ENCODE measurements at places on chromosomes 1 and 21. TPM values are rescaled to one million over a fixed set of nuclear protein-coding genes. Genes with fewer than 3 reads are reported as not detected.

TBX15 gene
- 0.15 TPM for total RNA-seq

DNA sequence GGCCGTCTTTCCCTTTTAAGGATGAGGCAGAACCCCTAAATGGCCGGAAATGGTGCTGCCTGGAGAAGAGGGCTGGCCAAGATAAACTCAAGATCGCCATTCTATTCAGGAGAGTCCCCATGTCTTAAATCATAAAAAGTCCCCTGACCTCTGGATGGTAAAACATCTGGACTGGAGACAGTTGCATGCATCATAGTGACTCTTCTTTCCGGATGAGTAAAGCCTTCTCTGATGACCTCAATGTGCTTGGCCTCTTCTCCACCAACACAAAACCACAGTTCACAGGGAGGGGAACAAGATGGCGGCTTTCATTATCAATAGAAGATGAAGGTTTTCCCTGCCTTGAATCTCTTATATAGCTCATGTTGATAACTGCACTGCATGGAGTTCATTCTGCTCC, 27.5 kb upstream of the H6PD start:
- no peak for DNase-seq
- no peaks in the 10 kb centered on the region for H3K36me3 ChIP-seq
- H3K27ac ChIP-seq, result no peak overlapping the region
- peaks cover 9% of the 10 kb centered on the region for H3K4me1 ChIP-seq
- H3K27me3 ChIP-seq, result peaks cover 45% of the 10 kb centered on the region
- no peak overlapping the region for H3K4me3 ChIP-seq

GRCh38 chr1:53440633-53441032, 18.6 kb upstream of the DMRTB1 start:
- H3K36me3 ChIP-seq, result no peaks in the 10 kb centered on the region
- H3K4me3 ChIP-seq, result no peak overlapping the region
- DNase-seq, result no peak
- no peaks in the 10 kb centered on the region for H3K4me1 ChIP-seq

DNA sequence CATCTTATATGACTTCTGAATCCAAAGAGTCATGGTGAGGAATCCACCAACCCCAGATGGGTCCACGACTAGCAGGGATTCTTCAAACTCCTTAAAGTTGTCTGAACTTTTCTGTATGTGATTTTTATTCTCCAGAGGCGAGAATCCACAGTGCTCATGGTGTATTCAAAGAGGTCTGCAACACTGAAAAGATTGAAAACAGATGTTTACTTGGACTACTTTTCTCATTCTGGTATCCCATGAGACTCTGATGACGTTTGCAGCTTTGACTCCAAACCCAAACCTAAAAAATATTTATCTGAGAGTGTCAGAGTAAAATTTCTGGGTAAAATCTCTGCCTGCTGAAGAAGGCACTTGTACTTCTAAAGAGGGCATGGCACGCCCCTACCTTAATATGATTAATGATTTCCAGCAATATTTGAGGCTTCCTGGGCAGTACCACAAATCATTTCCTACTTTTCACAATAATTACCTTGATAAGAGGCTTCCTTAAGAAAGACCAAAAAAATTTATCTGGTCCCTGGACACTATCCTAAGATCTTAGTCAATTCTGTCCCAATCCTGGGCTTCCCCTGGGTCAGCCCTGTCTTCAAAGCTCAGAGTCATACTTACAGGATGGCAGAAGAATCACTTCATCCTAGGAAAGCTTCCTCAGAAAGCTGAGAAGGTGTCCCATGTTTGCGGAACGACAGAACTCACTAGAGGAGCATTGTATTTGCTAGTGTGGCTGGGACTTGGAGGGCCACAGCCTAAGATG, 76.5 kb upstream of the MAP10 start:
- no peaks in the 10 kb centered on the region for H3K36me3 ChIP-seq
- H3K4me3 ChIP-seq, result no peak overlapping the region
- no peak for DNase-seq

DNA sequence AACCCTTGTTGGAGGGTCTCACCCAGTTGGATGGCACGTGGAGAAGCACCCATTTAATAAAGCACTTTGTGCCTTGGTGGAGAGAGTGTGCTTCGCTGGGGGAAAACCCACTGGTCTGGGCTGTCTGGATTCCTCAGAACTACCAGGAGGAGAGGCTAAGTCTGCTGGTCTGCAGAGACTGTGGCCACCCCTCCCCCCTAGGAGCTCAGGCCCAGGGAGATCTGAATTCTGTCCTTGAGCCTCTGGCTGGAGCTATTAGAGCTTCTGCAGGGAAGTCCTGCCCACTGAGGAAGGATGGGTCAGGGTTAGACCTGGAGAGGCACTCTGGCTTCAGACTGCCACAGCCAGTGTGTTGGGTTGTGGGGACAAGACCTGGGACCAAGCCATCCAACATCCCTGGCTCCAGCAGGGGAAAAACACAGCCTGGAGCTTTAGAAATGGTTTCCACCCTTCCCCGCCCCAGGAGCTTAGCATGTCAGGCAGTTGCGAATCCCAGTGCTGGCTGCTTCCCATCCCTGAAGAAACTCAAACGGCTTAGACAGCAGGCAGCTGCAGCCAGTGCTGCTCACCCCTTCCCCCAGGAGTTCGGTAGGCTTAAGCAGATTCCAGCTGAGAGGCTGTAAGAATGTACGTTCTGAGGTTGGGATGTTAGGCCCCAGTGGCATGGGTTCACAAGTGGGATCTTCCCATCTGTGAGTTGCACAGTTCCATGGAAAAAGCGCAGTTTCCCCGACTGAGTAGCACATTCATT, 288.3 kb downstream of the TGFB2 start:
- no peak for DNase-seq
- H3K27me3 ChIP-seq, result no peaks in the 10 kb centered on the region
- H3K4me3 ChIP-seq, result no peak overlapping the region
- no peaks in the 10 kb centered on the region for H3K4me1 ChIP-seq

DNA sequence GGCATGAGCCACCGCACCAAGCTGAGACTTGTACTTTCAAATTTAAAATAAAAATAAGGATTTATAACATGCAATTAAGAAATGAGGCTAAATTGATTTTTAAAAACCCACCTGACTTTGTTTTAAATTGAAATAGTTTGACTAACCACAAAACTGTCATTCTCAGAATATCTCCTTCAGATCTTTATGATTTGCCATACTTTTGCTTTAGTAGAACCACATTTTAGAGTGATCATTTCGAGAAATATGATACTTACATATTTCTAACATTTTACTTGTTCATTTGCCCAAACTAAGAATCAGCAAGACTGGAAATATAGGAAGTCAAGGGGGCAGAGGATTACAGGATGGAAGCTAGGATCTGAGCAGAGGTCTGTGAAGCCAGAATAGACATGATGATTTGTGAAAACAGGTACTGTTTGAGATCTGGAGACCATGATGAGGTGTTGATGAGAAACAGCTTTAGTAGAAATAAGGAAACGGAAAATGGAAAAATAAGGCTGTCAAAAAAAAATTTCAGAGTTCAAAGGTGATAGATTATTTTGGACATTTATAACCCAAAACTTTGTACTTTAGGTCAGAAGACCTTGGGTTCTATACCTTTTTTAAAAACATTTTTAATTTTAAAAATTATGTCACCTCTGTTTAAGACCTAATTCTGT, 44.8 kb downstream of the GIPC2 start:
- no peaks in the 10 kb centered on the region for H3K36me3 ChIP-seq
- H3K27me3 ChIP-seq, result no peaks in the 10 kb centered on the region
- H3K4me1 ChIP-seq, result no peaks in the 10 kb centered on the region

DNA sequence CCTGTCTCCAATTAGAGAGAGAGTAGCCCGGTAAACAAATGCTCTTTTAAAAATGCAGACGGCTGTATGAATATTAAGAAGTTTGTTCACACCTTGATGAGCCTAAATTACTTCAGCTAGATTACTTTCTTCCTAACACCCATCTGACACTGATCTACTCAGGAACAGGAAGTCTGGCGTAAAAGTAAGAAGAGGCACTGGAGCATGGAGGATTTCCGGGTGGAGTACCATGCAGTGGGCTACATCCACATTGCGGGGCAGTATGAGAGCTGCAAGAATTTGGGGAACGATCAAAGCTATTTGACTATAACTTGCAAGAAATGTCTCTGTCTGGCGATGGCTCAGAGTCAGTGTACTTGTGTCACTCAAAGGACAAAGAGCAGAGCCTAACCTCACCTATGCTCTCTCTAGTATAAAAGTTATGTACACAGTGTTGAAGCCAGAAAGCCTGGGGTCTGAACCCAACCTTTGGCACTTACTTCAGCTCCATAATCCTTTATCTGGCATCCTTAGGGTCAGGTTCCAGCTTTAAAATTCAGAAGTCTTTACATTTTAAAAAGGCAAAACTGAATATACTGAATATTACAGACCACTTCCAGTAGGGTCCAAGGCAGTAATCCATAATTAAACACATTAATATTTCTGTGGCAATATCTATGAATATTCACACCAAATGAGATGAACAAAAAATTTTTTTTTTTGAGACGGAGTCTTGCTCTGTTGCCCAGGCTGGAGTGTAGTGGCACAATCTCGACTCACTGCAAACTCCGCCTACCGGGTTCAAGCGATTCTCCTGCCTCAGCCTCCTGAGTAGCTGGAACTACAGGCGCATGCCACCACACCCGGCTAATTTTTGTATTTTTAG, 7.9 kb upstream of the GNPAT start:
- H3K4me1 ChIP-seq, result peaks cover 13% of the 10 kb centered on the region
- H3K4me3 ChIP-seq, result no peak overlapping the region
- H3K27ac ChIP-seq, result no peak overlapping the region
- H3K27me3 ChIP-seq, result no peaks in the 10 kb centered on the region
- peak; percentile 63 for DNase-seq

CFHR2 gene
- total RNA-seq, result not detected

DNA sequence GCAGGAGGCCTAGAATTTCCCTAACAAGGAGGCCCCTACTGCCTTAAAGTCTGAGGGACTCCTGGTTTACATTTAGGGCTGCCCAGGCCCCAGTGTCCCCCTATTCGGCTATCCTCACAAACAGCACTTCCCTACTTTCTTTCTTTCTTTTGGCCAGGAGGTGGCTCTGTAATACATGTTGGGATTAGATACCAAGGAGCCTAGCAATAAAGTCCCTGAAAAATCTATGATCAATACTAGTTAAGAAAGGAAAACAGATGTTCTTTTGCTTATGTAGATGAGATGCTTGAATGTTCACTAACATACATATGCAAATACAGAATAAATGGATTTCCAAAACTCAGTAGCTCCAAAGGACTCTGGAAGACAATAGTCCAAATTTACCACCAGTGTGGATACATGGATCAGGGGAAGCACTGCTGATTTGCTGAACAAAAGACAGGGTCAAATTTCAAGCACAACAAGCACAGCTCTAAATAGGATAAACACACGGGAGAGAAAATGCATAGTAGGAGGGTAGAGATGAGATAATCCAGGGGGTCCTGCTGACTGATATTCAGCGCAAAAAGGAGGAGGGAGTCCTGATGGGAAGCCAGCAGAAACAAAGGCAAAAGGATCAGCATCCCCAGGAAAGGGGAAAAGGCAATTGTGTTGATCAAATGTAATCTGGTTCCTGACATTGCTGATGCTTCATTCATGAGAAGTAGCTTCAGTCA, 240.0 kb downstream of the NUF2 start:
- no peak overlapping the region for H3K27ac ChIP-seq
- DNase-seq, result no peak

DNA sequence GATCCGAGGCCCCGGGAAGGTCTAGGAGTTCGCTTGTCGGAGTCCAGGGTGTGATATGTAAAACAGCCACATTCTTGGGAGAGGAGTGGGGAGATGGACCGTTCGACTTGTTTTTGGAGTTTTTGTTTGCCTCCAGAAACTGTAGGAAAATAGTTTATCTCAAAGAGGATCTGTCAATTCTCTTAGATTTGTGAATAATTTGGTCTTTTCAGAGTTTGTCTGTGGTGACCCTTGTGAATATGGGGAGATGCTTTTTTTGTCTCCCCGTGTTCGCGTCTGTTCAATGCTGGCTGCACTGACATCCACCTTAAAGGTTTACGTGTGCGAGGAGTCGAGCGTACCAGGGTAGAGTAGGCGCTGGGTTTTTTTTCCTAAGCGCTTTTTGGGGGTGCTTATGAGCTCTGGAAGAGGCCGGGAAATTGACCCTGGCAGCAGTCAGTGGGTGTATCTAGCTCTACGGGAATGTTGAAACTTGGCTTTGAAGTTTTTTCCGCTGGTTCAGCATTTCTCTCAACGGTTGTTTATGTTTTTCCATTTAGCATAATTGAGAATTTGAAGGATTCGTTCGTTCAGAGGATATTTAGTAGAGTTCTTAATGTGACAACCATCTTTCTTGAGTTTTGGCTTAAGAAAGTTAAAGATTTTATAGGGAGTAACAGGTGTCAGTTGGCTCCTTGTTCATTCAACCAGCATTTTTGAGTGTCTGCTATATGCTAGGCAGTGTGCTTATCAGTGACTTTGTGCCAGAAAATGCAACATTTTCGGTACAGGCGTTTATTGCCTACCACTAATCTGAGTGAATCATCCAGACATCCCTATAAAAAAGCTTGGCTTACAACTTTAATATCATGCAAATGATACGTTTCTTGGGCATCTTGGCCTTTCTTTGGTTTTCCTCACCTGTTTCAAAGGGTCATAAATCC, 1.2 kb downstream of the SZRD1 start:
- DNase-seq, result no peak
- H3K4me1 ChIP-seq, result peaks cover 26% of the 10 kb centered on the region
- no peaks in the 10 kb centered on the region for H3K27me3 ChIP-seq
- H3K4me3 ChIP-seq, result peak overlapping the region; percentile 91
- H3K36me3 ChIP-seq, result peaks cover 9% of the 10 kb centered on the region

DNA sequence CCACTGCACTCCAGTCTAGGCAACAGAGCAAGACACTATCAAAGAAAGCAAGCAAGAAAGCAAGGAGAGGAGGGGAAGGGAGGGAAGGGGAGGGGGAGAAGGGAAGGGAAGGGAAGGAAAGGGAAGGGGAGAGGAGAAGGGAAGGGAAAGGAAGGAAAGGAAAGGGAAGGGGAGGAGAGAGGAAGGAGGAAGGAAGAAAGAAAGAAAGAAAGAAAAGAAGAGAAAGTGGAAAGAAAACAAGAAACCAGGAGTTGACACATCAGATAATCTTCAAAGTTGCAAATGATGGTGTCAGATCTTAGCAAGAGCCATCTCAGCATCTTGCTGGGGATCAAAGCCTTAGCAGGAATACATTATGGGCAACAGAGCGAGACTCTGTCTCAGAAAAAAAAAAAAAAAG, 14.9 kb upstream of the CDA start:
- no peak for DNase-seq
- H3K4me1 ChIP-seq, result no peaks in the 10 kb centered on the region
- H3K27ac ChIP-seq, result no peak overlapping the region
- no peak overlapping the region for H3K4me3 ChIP-seq
- H3K27me3 ChIP-seq, result no peaks in the 10 kb centered on the region
- H3K36me3 ChIP-seq, result no peaks in the 10 kb centered on the region

DNA sequence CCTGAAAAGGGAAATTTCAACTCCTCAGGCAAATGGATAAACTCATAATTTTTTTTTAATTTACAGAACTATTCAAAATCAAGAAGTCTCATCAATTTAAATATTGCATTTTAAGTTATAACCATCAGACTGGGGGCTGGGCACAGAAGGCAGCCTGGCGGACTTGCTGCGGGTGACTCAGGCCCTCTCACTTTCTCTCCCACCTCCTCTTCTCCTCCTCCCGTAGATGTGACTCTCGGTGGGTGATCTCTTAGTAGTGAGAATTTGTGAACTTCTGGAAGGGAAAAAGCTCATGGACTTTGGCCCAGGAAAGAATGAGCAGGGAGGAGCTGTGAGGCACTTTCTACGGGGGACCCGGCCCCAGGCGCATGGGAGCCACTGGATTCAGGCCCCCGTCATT, 32.9 kb downstream of the CLIC6 start:
- H3K4me1 ChIP-seq, result no peaks in the 10 kb centered on the region
- no peaks in the 10 kb centered on the region for H3K36me3 ChIP-seq
- no peaks in the 10 kb centered on the region for H3K27me3 ChIP-seq
- no peak overlapping the region for H3K4me3 ChIP-seq
- no peak for DNase-seq

AIM2 gene
- 68.4 TPM for total RNA-seq
